Suppressor macrophage (primary cell): ENCODE measurements at places on chromosomes 1 and 21.

- no peak for DNase-seq
These were observed 8.5 kb upstream of the NBL1 start for GRCh38 chr1:19635646-19636045.

DNA sequence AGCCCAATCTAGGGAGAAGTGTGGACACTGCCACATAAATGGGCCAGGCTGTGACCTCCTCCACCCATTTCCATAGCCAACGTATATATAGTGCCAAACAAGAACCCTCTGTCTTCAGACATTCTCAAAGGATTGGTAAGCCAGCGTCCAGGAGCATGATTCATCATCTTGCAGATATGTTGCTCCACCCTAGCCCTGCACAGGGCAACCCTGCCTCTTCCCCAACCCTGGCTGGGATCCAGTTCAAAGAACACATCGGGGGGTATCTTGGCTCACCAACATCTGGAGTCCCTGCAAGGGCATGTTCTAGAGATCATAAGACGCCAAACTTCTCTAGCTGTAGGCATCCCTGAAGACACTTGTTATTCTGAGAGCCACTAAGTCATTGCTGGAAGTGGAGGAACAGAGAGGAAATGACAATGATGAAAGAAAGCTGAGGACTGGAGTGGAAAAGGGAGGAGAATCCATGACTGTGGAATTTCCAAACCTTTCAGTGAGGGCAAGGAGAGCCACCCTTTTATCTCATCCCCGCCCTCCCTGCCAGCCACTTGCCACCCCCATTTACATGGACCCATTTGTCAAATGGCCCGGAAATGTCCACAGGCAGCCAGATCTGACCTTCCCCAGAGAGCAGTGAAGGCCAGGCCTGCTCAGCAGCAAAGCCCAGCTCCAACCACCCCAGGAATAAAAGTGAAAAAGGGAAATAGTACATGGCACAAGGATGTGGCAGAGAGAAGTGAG, 144.1 kb upstream of the CTTNBP2NL start:
- no peak for DNase-seq

GRCh38 chr21:27078915-27079314, 112.0 kb upstream of the ADAMTS5 start:
- no peak for DNase-seq

- DNase-seq: no peak
These were observed 40.4 kb upstream of the ZSWIM5 start for GRCh38 chr1:45246760-45247159.

DNA sequence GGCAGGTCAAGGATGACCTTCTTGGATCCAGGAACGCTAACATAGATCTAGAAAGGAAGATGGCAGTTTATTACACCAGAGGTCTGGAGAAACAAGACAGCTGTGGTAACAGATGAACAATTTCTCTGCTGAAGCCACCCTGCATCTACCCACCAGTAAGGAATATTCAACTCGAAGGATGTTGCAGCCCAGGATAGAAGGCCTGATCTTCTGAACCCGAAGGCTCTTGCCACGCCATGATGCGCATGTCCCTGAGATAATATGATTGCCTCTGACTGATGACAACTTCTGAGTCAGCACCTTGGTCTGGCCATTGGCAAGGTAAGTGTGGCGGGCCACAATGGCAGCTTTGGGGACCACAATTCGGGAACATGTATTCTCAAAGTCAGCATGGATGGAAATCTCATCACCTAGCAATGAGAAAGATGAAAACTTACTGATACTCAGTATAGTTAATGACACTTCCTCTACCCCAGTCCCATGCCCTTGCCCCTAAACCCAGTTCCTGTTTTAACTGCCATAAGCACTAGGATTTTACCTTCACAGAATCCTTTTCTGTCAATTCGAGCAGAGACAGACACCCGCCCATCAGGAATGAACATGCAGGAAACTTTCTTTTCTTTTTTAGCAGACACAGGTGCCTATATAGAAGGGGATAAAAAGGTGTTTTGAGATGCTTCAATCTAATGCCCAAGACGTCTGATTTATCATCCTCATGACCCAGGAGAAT, 1.8 kb downstream of the TXNIP start:
- peak; percentile 54 for DNase-seq
